ENCODE measurements at places on chromosomes 7 and 10.

DNA sequence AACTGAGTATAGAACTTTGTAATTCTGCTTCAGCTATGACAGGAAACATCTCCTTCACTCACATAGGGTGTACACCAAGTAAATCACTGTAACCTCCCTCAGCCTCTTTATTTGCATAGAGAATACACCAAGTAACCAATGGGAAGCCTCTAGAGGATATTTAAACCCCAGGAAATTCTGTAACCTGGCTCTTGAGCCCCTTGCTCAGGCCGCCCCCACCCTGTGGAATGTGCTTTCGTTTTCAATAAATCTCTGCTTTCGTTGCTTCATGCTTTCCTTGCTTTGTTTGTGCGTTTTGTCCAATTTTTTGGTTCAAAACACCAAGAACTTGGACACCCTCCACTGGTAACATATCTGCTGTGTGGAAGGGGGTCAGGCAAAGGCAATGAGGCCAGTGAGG is 60.2 kb downstream of the CLRN3 start:
- no peak for DNase-seq

DNA sequence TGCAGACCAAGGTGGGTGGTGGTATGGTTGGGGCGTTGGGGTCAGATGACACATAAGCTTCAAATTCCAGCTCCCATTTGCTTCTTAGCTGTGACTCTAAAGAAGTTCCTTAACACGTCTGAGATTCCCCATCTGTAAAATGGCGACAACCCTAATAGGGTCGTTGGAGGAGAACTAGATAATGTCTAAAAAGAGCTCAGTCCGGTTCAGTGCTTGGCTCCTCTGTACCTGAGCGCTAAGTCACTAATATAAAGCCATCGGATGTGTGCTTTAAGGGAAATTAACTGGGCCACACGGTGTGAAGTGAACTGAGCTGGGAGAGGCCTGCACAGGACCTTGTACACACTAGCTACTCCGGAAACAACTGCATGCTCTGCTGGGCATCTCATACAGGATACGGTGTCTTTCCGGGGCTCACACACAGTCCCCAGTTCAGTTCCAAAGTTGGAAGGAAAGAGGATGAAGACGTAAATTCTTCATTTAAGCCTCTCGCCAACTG is 476 bp upstream of the ZFYVE27 start:
- DNase-seq = no peak

- peak; percentile 6 for DNase-seq
Observed at GRCh38 chr7:119175911-119176627, 951.6 kb downstream of the ANKRD7 start.

- no peak for DNase-seq
Observed at GRCh38 chr7:875476-876076, 778 bp upstream of the GET4 start.

GRCh38 chr10:79002336-79002735 is 66.4 kb upstream of the ZMIZ1 start:
- DNase-seq = no peak

Data from stimulated activated CD4-positive, alpha-beta T cell treated with anti-CD3 and anti-CD28 coated beads, TNF-alpha, amount 100 ng/mL, for 24 hours (primary cell).